ENCODE measurements at places on chromosomes 2 and 18. TPM values are rescaled to one million over a fixed set of nuclear protein-coding genes. Genes with fewer than 3 reads are reported as not detected.

GRCh38 chr2:79980816-79981215, 323.7 kb downstream of the LRRTM1 start:
- no peak for DNase-seq

DNA sequence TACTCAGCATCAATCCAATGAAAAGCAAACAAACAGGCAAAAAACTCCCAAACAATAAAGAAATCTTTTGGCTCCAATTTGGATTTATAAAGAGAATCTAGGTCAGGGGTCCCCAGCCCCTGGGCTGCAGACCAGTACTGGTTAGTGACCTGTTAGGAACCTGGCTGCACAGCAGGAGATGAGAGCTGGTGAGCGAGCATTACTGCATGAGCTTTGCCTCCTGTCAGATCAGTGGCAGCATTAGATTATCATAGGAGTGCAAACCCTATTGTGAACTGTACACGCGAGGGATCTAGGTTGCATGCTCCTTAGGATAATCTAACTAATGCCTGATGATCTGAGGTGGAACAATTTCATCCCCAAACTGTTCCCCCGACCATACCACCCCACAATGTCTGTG, 102.2 kb downstream of the KIAA1328 start:
- no peak for DNase-seq

GRCh38 chr2:168056242-168056787, 191.1 kb downstream of the STK39 start:
- DNase-seq = no peak

DNA sequence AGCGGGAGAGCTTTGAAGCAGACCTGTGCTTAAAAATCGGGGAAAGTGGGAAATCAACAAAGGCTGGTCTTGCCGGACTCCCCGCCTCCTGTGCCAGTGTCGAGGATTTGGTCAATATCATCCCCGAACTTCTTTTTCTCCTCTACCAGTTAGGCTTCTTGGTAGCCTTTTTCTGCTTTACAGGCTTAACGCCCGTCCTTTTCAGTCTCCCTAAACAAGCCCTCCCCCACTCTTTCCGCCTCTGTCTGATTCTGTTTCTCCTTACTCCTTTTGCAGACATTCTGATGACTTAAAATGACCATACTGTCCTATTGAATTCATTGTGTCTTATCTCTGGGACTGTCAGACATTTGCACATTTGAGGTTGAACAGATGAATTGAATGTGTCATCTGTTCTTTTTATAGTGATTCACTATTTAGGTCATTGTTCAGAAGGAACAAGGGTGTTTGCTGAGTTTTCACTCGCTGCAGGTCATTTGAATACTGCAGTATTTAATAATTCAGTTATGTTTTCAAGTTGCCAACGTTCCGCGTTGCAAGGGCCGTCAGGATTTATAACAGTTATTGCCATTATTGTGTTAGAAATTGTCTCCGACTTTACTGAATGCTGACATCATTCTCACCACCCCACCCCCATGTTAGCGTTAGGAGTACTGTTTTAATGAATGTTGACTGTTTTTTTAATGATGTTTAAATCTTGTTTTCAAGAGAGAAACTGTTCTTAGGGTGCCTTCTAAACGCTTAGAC, 1.1 kb downstream of the ITGAV start:
- no peak for DNase-seq

DNA sequence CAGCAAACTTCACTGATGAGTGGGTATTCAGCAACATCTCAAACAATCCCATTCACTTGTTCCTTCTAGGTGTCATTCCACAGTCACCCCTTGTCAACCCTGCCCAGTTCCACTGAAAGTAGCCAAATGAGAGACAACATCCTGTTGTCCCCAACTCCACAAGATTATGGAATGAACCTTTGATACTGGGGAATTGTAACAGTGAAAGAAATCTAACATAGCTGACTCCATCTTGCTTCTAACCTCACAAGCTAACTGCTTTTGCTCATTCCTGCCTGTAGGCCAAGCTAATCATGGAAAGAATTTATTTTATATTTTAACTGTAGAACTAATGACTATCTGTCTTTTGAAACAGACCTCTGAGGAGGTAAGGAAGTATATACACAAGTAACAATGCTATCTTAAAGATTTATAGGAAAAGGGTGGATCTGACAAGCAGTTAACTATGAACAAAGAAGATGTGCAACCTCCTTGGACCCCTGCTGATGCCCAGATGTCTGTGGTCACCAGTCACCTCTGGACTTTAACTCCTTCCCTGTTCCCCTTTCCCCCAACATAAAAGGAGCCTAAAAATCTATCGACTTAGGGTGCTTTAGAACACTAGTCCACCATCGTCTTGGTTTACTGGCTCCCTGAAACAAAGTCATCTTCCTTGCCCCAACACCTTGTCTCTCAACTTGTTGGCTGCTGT, 6.9 kb upstream of the ANXA4 start:
- DNase-seq = no peak

- no peak for DNase-seq
Measured at GRCh38 chr2:2714408-2714807, 383.3 kb upstream of the MYT1L start.

DNA sequence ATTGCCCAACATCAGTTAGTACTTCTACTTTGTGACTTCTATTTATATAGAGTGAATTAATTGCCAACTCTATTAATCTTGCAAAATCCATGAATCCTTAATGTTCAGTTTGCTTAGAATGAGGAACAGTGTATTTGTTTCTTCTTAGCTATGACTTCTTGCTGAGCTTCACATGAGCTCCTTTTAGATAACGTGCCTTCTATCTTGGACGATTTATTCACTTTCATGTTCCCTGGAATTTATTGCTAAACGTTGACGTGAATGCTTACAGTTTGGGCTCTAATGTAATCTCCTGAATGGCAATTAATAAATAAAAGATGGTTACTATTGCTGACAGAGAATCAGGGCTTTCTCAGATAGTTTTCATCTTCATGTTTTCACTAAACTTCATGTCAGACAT, 384.5 kb upstream of the NRP2 start:
- no peak for DNase-seq

GRCh38 chr18:11096411-11096810, 53.0 kb downstream of the PIEZO2 start:
- no peak for DNase-seq

GRCh38 chr2:145228506-145228905, 708.6 kb upstream of the ZEB2 start:
- no peak for DNase-seq

- no peak for DNase-seq
Measured at GRCh38 chr2:44668336-44668735, 273.2 kb upstream of the SIX3 start.

DNA sequence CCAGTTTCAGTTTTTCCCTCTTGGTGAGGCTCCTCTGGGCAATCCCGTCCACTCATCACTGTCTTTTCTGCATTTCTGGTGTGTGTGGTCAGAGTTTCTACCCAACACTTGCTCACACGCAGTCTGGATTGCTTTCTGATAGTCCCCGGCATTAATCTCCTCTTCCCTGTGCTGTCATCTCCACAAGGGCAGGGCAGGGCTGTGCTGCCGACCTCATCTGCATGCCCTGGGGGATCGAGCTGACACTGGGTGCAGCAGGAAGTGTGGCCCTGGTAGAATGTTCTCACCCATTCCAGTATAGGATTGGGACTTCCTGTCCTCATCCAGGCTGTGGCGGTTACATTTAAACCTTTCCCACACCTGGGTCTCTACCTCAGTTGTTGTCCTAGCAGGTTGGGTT, 80.0 kb upstream of the FAM136A start:
- no peak for DNase-seq

GRCh38 chr18:35506024-35506712, 8.4 kb upstream of the INO80C start:
- no peak for DNase-seq

GRCh38 chr18:58937887-58938267, 73.2 kb downstream of the ZNF532 start:
- DNase-seq = no peak

DNA sequence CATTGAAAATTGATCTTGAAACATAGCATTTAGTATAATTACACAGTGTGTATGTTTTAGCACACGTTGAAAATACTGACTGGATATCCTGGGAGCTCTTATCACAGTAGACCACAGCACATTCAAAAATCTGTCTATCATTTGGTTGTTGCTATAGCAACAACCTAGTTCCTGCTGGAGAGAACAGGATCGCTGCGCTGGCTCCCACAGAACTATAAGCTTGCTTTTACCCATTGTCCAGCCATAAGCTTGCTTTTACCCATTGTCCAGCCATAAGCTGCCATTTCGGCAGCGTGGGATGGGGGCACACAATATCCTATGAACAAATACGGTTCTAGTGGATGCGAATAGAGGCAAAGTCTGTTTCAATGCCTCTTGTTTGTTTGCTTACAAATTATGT, 70.4 kb upstream of the ST6GAL2 start:
- no peak for DNase-seq

DNA sequence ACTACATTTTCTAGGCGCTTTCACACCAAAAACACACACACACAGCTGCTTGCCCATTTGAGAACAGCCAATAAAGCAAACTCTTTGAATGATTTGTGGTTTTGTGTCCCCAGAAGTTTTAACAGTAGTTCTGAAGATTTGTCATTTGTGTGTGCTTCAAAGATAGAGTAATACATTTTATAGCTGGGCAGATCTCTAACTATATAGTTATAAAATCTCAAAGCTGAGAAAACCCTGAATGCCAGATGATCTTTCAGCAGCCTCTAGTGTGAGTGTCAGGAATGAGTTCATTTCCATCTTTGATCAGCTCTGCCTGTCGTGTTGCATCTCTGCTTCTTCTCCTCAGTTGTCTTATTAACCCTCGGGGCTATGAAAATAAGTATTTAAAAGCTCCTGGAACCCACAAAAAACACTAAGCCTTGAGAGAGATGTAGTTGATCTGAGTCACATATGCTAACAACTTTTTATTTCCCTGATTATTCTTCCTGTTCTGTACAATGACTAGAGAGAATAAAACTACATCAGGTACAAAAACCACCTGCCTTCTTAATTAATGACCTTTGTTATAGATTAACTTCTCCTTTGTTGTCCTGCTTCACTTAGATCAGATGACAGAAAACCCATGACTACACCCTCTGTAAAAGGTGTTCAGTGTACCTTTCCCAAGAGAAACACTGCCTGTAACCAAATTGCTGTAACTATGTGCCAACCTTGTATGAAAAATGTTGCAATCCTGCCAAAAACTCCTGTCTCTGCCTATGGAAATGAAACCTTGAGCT, 30.0 kb upstream of the SLC3A1 start:
- DNase-seq = no peak

- DNase-seq = no peak
Measured at GRCh38 chr2:200406379-200406778, 99.9 kb downstream of the SPATS2L start.

- DNase-seq = no peak
Measured at GRCh38 chr18:7608781-7609201, 41.7 kb downstream of the PTPRM start.

DNA sequence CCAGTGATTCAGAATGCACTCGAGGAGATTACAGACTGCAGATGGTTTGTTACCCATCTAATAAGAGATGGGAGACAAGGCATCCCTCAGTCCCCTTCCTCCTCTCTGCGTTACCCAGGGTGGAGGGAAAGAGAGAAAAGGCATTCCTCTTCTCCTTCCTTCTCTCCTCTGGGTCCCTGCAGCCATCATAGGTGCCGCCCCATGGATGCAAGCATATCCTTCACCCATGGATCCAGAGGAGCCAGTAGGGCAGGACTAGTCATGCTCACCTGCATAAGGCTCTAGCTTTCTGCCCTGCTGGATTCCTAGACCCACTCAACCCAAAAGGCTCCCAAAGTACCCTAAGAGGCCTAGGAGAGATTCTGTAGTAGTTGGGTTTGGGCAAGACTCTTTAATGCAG, 20.4 kb downstream of the CMPK2 start:
- no peak for DNase-seq

DNA sequence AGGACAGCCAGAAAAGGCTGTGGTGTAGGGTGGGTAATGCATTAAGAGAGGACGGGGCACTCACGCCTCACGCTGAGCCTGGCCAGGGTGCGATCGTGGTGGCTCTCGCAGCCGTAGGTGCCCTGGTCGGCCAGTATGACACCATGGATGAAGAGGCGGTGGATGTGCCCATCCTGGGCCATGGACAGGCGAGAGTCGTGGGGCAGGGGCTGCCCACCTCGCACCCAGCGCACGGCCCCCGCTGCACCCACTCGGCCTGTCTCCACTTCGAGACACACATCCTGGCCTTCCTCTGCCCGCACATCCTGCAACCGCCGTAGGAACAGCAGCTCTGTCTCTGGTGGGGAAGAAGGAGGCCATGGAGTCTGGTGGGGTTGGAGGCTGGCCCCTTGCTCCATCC, 12.1 kb downstream of the TMEM198 start:
- DNase-seq = no peak

DNA sequence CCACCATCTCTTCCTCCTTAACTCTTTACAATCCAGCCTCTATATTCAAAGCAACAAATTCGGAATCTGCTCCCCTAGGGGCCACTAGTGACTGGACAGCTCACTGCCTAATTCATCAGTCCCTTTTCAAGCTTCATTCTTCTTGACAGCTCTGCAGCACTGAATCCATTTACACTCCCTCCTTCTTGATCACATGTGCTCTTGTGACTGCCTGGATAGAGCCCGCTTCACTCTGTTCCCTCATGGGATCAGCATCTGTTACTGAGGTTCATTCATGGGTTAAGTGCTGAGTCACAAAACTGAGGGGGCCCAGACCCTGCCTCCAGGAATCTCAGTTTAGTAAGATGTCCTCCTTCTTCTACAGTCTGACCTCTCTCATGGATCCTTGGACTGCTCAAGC, 81.5 kb downstream of the CYRIA start:
- DNase-seq = no peak

- no peak for DNase-seq
Measured at GRCh38 chr2:18404708-18405107, 155.7 kb downstream of the RDH14 start.

GRCh38 chr2:620471-621302, 56.5 kb downstream of the TMEM18 start:
- no peak for DNase-seq

The OXER1 gene
- not detected for total RNA-seq

The UGT1A10 gene
- not detected for total RNA-seq

The ATOH8 gene
- total RNA-seq = not detected

The PER2 gene
- total RNA-seq = 33.8 TPM

The RAB31 gene
- total RNA-seq = 1.1 TPM

The KCNG2 gene
- not detected for total RNA-seq

The HOXD11 gene
- not detected for total RNA-seq

The RIT2 gene
- total RNA-seq = not detected

The PMAIP1 gene
- 101 TPM for total RNA-seq

The SRD5A2 gene
- not detected for total RNA-seq

The LRP1B gene
- not detected for total RNA-seq

The CHRNG gene
- not detected for total RNA-seq

The HRH4 gene
- total RNA-seq = 0.34 TPM

Data from CD4-positive, alpha-beta T cell (primary cell).